ENCODE measurements at places on chromosomes 2 and 18.
A peak's percentile ranks its signal among the peaks of the same experiment; 100 is the strongest.

GRCh38 chr2:238720232-238720672 is 127.6 kb upstream of the TWIST2 start:
- DNase-seq, result peak; percentile 19

DNA sequence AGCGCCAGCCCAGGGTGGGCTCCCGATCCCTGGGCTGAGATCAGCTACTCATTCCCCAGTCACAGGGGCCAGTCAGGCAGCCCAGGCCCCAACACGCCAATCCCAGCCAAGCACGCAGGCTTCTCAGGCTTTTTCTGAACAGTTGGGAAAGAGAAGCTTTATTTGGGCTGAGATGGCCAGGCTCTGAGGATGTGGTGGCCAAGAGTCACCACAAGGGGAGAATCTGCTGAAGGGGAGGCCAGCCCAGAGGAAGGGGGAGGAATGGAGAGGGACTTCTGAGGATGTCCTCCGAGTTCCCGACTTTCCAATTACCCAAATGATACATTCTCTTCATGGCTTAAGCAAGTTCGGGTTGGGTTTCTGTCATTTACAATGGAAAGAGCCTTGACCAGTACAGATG is 2.8 kb upstream of the DIPK1C start:
- no peak for DNase-seq

GRCh38 chr2:179248024-179248348 is 16.6 kb downstream of the SESTD1 start:
- DNase-seq, result no peak

DNA sequence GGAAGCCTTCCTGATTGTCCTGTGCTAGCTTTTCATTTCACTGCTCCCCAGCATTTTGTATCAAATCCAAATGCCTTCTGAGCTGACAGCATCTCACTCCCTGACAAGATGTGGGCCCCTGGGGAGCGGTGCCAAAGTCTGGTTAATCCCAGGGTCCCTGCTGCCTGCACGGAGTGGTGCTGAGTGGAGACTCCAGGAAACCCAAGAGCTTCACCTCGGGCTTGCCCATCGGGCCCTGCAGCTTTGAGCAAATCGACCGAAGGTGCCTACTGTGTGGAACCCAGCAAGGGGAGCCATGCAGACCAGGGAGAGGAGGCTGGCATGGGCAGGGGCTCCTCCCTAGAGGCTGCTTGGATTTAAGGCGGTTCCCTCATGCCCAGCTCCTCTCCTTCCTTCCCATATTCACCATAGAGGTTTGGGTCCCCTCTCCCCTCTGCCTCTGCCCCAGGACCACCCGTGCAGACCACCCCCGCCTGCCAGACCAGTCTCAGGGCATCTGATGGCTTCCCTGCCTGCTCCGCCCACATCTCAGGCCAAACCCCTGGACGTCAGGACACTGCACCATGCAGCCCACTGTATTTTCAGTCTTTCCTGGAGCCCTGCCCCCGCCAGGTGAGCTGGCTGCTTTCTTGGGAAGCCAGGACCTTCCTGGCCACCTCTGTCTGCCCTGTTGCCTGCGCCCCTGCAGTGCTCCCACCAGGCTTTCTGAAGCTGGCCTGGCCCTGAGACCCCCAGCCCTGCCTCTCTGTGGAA is 37.8 kb downstream of the RRM2 start:
- no peak for DNase-seq

DNA sequence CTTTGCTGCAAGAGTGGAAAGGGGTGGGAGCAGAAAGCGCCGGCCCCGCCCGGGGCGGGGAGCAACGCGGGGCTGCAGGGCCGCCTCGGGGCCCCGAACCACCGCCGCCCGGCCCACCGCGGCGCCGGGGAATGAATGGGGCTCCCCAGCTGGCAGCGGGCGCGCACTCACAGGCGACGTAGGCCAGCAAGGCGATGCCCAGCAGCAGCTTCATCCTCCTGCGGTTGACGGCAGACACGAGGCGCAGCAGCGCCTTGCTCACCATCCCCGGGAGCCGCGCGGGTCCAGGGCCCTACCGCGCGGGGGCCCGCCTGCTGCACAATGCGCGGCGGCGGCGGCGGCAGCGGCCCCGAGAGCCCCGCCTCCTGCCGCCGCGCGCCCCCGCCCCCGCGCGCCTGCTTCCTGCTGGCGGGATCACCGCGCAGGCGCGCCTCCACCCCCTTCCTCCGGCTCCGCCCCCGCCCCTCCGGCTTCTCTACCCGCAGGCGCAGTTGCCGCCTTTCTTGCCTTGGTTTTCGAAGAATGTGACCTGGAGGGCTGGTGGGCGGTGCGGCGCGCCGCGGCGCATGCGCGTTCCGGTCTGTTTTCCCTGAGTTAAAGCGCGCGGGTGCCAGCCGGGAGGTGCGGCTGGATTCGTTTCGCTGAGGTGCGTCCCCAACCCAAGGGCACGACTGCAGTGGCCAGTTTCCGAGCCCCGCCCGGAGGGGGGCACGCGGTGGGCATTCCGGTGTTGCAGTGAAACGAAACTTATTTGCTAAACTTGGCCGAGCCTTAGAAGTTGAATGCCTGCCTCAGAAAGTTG is at the start of gene UXS1:
UXS1 (minus strand) TSS at position 325 of the 802 bp plus-strand sequence; CDS start at position 265, 60 bp downstream.
- DNase-seq, result peak; percentile 96

DNA sequence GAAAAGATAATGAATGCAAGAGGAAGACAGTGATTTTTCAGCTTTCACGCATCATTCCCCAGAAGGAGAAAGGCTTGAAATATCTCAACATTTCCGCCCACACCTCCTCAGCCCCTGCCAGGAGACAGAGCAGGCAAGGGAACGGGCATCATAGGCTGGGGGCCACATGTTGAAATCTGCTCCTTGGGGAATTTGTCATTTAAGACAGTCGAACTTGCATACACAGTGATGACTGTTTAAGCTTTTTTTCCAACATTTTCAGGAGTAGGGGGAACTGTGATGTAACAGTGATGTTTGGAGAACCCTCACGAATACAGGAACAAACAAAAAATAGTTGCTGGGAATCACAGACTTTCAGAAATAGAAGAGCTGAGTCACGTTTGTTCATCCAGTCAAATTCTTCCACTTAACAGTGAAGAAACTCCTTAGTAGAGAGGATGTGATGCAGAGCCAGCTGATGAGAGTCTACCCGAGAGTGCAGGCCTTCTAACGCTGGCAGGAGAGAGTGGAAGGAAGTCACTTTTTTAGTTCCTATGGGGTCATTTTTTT is 266.8 kb downstream of the ALPK2 start:
- DNase-seq, result no peak

GRCh38 chr18:59715966-59716369 is 18.7 kb upstream of the CCBE1 start:
- no peak for DNase-seq

DNA sequence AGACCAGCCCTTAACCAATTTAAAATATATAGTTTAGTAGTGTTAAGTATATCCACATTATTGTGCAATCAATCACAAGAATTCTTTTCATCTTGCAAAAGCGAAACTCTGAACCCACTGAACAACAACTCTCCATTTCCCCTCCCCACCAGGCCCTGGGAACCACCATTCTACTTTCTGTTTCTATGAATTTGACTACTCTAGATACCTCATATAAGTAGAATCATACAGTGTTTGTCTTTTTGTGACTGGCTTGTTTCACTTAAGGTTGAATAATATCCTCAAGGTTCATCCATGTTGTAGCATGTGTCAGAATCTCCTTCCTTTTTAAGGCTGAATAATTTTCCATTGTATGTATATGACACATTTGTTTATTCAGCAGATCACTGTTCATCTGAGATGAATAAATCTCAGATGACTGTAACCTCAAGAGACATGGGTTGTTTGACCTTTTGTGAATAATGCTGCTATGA is 8.1 kb upstream of the SOS1 start:
- peak; percentile 65 for DNase-seq

DNA sequence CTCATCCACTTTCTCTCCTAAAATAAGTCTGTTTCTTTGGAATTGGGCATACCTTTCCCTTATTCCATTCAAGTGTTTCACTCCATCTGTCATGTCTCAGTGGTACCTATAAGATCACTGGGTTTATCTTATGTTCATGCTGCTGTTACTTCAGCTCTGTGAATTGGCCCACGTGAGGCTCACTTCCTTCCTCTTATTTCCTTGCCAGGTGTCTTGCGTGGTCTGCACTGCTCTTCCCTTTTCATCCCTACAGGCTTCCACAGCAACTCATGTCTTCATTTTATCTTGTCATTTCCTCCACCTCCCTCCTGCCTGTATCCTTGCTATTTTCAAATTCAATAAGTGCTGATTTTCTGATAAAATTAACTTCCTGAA is 159.1 kb upstream of the ALPP start:
- DNase-seq, result no peak

DNA sequence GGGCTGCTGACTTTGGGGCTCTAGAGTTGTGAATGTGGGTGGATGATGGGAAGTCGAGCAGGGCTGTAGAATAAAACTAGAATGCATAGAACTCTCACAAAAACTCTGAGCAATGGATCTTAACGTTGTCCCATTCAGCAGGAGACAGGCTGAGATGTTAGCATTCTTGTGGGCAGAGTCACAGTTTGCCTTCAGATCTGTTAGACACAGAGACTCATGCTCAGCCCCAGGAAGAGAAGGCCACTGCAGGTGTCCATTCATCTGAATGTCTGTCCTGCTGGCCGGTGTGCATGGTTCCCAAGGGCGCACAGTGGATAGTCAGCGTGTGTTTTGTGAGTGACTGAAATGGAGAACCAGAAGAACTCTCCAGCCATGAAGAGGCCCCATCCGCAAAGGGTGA is 111.3 kb downstream of the TSN start:
- no peak for DNase-seq

DNA sequence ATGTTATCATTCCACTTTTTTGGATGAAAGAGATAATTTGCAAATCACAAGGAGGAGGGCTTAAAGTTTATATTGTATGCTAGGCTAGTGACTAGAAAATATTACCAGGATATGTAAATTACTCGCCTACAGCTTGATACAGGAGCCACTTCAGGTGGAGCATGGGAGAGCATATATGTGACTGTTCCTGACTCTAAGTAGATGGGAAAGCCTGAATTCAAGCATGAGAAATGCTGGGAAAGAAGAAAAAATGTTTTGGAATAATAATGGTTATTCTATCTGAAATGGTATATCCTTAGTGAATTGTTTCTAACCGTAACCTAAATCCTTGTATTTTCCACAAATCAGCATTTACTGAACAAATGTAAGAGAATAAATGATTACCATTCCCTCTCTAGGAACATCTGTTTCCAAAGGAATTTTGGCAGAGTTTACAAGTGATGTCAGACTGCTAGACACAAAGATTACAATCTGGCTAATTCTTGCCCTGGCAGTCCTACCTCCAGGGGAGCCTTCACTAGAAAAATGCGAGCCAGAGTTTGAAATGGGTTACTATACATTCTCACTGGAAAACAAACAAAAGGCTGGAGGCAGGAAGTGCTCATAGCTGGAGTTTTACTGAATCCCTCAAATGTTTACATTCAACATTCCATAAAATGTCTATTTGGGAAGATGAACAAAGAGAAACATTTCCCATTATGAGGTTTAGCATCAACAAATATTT is 129.4 kb upstream of the MAPRE2 start:
- DNase-seq, result no peak

DNA sequence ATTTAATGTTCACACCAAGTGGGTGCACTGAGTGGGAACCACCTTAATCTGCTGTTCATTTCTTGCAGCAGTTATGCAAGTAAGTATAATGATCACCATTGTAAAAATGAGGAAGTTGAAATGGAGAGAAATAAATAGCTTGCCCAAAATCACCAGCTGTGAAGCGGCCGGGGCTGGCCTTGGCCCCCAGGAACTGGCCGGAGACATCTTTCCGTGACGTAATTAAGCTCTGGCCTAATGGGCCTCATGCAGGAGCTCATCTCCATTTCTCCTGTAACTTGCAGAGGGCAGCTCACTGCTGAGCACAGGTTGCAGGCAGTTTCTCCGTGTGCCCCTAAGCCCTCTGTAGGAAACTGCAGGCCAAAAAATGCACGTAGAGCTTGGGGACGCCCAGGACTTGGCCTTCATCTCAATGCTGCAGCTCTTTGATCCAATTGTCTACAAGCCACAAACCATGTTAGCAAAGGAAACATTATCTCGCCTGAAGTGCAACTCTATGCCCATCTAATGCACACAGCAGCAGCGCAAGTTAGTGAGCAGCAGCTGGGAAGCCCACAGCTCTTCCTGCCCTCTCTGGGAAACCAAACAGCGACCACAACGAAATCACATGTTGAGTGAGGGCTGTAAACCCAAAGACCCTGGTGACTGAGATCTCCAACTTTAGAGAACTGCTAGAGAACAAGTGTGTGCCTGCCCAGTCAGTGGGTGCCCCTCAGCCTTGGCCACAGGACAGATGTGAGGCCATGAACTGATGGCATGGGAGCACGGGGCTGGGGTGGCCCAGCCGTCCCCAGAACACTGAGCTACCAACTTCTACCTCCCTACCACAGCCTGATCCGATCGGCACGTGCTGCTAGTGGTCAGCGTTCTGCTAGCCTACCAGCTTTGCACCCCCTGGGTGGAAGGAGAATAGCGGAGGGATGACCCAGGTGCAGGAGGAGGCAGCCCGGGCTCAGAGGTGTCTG is 28.8 kb downstream of the APCDD1 start:
- DNase-seq, result no peak

DNA sequence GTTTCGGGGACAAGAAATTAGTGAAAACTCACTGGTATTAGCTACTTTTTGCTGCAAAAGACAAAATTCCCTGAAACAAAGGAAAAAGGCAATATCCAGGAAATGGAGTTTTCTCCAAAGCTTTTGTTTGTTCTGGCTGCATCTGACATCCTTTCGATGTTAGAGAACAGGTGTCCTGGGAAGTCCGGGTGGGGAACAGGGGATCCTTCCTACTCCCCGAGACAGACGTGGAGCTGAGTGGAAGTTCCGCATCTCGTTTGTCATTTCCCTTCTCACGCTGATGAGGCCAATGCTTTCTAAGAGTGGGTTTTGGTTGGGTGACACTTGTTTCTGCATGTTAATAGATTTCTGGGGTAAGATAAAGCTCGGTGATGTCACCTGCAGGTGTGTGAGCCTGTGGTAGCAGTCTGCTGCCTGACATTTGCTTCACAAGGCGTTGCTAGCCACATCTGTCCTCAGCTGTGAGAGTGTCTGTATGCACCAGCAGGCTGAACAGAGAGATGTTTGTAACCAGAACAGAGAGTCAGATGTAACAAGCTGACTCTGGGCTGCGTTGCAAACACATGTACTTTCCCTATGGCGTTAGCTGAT is 125.9 kb downstream of the ACOXL start:
- no peak for DNase-seq

DNA sequence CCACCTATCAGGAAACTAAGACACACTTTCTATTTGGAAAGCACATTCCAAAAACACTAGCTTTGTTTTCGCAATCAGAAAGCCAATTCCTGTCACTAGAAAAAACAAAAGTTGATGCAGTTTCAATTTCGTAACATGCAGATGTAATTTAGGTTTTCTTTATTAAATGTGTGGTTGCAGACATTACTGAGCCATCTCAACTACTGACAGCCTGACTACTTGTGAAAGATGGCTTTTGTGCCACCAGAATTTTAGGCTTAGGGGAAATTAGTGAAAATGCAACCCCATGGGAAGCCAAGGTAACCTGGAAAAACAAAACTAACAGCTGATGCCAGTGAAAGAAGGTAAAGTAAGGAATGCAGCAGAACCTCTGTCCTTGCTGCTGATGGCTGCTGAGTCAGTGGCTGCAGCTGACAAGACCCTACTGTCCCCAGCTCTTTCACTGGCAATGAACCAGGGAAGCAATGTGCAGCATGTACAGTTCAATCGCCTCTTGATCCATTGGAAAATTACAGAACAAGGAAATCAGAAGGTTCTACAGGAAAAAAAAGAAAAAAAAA is 34.9 kb downstream of the FEZ2 start:
- DNase-seq, result no peak

- DNase-seq, result no peak
These were observed 141.5 kb upstream of the MYCN start for GRCh38 chr2:15798701-15799431.
